ENCODE measurements at places on chromosomes 7 and 10.

- no peak overlapping the region for H3K4me3 ChIP-seq
- H3K27ac ChIP-seq = no peak overlapping the region
- H3K36me3 ChIP-seq = peaks cover 6% of the 10 kb centered on the region
- H3K4me1 ChIP-seq = peaks cover 1% of the 10 kb centered on the region
These were observed 76.6 kb upstream of the TNRC18 start for GRCh38 chr7:5500056-5500776.

DNA sequence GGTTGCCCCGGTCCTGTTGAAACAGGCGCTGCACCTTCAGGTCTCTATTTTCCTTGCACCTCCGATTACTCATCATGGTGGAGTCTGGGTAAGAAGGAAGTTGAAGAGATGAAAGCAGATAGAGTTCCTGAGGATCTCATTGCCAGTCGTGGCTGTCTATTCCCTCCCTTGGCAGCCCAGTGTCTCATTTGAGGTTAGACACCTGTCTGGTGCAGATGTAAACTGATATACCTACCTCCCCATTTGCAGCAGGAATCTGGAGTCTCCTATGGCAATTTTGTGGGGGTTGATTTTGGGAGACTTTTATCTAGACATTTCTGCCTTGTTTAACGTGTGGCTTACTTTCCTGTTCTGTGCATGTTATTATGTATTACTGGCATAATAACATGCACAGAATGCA lies 212.1 kb downstream of the BICC1 start:
- no peaks in the 10 kb centered on the region for H3K36me3 ChIP-seq
- DNase-seq = no peak
- H3K27me3 ChIP-seq = no peaks in the 10 kb centered on the region

DNA sequence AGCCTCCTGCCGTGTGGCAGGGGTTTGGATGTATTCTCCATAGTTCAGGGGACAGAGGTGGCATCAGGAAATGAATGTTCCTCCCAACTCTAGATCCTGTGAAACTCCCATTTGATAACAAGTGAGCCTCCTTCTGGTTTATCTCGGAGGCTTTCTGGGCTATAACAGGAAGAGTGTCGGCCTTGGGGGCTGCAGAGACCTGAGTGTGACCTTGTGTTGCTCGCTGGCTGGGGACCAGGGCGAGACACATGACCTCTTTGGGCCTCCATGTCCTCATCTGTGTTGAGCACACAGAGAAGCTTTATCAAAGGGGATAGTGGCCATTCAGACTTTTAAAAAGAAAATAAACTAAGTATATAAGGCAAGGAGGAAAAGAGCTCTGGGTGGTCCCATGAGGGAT lies 78.0 kb upstream of the SMNDC1 start:
- no peak overlapping the region for H3K27ac ChIP-seq
- no peaks in the 10 kb centered on the region for H3K27me3 ChIP-seq
- no peaks in the 10 kb centered on the region for H3K4me1 ChIP-seq

GRCh38 chr7:4819560-4820404 lies 42.0 kb downstream of the PAPOLB start:
- H3K36me3 ChIP-seq = no peaks in the 10 kb centered on the region
- no peak overlapping the region for H3K4me3 ChIP-seq
- no peak for DNase-seq
- no peaks in the 10 kb centered on the region for H3K27me3 ChIP-seq
- H3K27ac ChIP-seq = no peak overlapping the region
- H3K4me1 ChIP-seq = no peaks in the 10 kb centered on the region

- no peak overlapping the region for H3K4me3 ChIP-seq
- no peaks in the 10 kb centered on the region for H3K27me3 ChIP-seq
- DNase-seq = no peak
- H3K36me3 ChIP-seq = peaks cover 5% of the 10 kb centered on the region
These were observed 6.5 kb upstream of the AP5Z1 start for GRCh38 chr7:4768597-4769569.

DNA sequence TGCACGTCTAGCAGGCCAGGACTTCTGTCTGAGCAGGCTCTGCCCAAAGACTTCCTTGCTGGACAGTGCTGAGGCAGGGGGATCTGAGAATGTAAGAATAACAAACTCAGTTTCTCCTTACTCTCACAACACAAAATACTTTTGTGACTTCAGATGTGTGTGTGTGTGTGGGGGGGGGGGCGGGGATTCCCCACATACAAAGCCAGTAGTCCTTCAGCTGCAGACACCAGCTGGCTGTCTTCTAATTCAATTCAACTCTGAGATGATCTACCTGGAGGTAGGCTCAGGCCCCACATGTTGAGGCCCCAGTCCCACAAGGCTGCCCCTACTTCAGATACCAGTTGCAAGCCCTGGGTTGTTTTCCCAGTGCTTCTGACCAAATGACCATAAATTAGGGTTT lies 4.7 kb upstream of the CXCL12 start:
- no peaks in the 10 kb centered on the region for H3K4me1 ChIP-seq
- no peak overlapping the region for H3K4me3 ChIP-seq
- H3K36me3 ChIP-seq = no peaks in the 10 kb centered on the region
- no peaks in the 10 kb centered on the region for H3K27me3 ChIP-seq
- DNase-seq = no peak

DNA sequence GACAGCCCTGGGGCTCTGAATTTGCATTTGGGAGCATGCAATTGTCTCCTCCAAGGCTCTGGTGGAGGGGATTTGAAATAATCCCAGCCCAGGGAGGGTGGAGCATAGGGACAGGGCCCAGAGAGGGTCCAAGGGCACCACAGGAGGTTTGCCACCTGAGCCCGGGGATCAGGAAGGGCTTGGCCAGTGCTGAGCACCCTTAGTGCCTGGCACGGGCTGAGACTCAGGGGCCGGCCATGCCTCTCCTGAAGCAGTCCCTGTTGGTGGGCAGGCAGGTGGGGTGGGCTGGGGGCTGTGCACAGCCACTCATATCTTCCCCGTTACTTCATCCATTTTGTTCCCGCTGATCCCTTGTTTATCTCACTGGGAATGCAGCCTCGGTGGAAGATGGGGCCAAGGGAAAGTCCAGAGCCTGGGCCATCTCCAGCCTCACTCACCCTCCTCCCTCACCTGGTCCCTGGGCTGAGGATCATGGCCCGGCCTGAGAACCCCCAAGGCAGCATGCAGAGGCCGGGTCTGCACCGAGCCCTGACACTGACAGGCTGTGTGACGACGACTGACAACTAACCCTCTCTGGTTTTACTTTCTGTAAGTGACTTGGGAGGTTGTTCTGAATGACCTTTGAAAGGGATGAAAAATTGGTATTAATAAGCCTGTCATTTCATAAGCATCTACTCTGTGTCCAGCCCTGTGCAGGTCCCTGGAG lies 38.5 kb downstream of the KCTD7 start:
- no peak overlapping the region for H3K4me3 ChIP-seq
- H3K36me3 ChIP-seq = no peaks in the 10 kb centered on the region
- no peak for DNase-seq
- no peak overlapping the region for H3K27ac ChIP-seq
- H3K27me3 ChIP-seq = no peaks in the 10 kb centered on the region

DNA sequence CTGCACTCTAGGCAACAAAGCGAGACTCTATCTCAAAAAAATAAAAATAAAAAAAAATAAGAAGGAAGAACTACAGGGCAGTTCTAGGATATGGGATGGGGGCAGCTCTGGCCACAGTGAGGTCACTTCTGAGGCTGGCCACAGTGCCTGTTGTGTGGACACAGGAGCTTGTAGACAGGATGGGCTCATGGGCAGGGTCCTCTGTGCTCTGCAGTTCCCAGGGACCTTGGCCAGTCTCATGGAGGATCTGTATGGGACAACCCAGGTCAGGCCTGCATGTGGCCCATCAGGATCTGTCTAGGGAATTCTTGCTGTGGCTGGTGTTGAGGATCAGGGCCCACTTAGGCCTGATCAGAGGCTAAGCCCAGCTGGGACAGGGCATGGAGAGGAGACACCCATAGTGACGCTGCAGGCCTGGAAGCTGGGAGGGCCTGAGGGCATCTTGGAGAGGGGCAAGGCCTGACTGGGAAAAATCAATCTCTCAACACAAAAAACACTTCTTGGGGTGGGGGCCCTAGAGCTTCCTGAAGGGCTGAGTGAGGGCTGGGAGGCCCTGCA lies 19.4 kb upstream of the PAX2 start:
- no peak overlapping the region for H3K27ac ChIP-seq
- no peak for DNase-seq
- no peaks in the 10 kb centered on the region for H3K36me3 ChIP-seq
- no peak overlapping the region for H3K4me3 ChIP-seq
- H3K4me1 ChIP-seq = peaks cover 18% of the 10 kb centered on the region
- H3K27me3 ChIP-seq = peaks cover 32% of the 10 kb centered on the region

- H3K27me3 ChIP-seq = no peaks in the 10 kb centered on the region
- no peak overlapping the region for H3K27ac ChIP-seq
- H3K36me3 ChIP-seq = no peaks in the 10 kb centered on the region
- DNase-seq = no peak
These were observed 12.1 kb downstream of the MARCHF5 start for GRCh38 chr10:92303096-92303495.

DNA sequence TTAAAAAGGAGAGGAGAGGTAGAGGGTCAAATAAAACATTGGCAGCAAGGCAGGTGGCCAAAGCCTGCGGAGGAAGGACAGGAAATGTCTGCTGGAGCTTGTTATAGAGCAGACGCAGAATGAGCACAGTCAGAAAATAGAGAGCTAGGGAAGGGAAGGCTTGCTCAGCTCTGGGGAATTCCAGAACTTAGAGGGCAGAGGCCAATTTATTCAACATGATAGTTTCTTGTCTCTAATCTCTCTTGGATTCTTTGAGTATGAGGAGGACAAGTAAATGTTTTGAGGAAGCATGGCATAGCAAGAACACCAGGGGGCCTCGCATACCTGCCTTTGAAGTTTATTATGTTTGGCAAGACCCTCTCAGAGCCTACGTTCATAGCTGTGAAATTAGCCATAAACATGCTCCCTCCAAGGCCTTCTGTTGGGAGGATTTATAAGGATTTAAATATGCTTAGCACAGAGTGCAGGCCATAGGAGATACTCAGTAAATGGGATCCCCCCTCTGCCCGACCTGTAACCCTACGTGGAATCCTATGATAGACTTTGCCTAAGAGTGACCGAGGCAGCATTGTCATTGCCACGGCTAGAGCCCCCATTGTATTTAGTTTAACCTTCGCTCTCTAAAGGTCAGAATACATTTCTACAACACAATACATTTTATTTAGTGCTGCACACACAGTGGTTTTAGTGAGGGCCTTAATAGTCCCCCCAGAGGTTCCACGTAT lies 293.9 kb downstream of the CCDC3 start:
- DNase-seq = no peak
- H3K4me1 ChIP-seq = no peaks in the 10 kb centered on the region
- no peak overlapping the region for H3K27ac ChIP-seq
- no peak overlapping the region for H3K4me3 ChIP-seq
- H3K36me3 ChIP-seq = no peaks in the 10 kb centered on the region

- no peak overlapping the region for H3K27ac ChIP-seq
- no peak overlapping the region for H3K4me3 ChIP-seq
- DNase-seq = no peak
- no peaks in the 10 kb centered on the region for H3K36me3 ChIP-seq
These were observed 144.3 kb downstream of the ADAM12 start for GRCh38 chr10:126243971-126244370.

GRCh38 chr7:1245524-1246050 lies 12.9 kb downstream of the UNCX start:
- no peak overlapping the region for H3K4me3 ChIP-seq
- no peaks in the 10 kb centered on the region for H3K36me3 ChIP-seq
- peaks cover 86% of the 10 kb centered on the region for H3K27me3 ChIP-seq
- no peak for DNase-seq
- H3K27ac ChIP-seq = no peak overlapping the region
- peaks cover 16% of the 10 kb centered on the region for H3K4me1 ChIP-seq

- no peak overlapping the region for H3K27ac ChIP-seq
- H3K36me3 ChIP-seq = no peaks in the 10 kb centered on the region
- peaks cover 26% of the 10 kb centered on the region for H3K4me1 ChIP-seq
These were observed 12.5 kb upstream of the MNX1 start for GRCh38 chr7:157022681-157023588.

GRCh38 chr10:50556237-50557120 lies 67.3 kb downstream of the SGMS1 start:
- no peaks in the 10 kb centered on the region for H3K36me3 ChIP-seq
- DNase-seq = no peak
- no peak overlapping the region for H3K4me3 ChIP-seq
- H3K4me1 ChIP-seq = no peaks in the 10 kb centered on the region
- no peaks in the 10 kb centered on the region for H3K27me3 ChIP-seq

GRCh38 chr7:31093282-31093681 lies 41.2 kb downstream of the ADCYAP1R1 start:
- no peak overlapping the region for H3K4me3 ChIP-seq
- no peaks in the 10 kb centered on the region for H3K27me3 ChIP-seq

GRCh38 chr7:105245398-105246114 lies 143.2 kb downstream of the SRPK2 start:
- no peak for DNase-seq
- no peaks in the 10 kb centered on the region for H3K27me3 ChIP-seq
- no peaks in the 10 kb centered on the region for H3K4me1 ChIP-seq
- H3K27ac ChIP-seq = no peak overlapping the region
- no peak overlapping the region for H3K4me3 ChIP-seq

DNA sequence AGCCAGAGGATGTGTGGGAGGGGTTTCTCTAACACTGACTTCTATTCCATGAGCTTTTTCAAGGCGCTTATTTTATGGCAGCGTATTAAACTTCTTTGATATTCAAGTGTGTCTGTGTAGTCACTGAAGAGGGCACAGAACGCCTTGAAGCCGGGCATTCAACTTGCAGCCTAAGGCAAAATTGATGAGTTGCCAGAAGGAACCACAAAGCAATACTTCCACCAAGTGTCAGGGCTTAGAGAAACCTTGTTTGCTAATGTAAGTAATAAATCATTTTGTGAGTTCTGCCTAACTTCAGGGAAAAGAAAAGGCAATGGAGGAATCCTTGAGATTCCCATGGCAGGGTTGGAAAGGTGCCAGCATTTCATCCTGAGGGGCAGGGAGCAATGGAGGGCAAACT lies 163.8 kb downstream of the LCOR start:
- no peaks in the 10 kb centered on the region for H3K4me1 ChIP-seq
- H3K4me3 ChIP-seq = no peak overlapping the region
- H3K27me3 ChIP-seq = no peaks in the 10 kb centered on the region
- no peak overlapping the region for H3K27ac ChIP-seq
- DNase-seq = no peak
